Breast epithelium (tissue), 4 donors: ENCODE measurements at places on chromosomes 16 and 17.
A peak's percentile ranks its signal among the peaks of the same experiment; 100 is the strongest.

- no peak for DNase-seq
These were observed 16.3 kb downstream of the TTLL6 start for GRCh38 chr17:48800626-48801217.

- DNase-seq: peak; percentile 91
These were observed 18.1 kb downstream of the SDK2 start for GRCh38 chr17:73625991-73626673.

DNA sequence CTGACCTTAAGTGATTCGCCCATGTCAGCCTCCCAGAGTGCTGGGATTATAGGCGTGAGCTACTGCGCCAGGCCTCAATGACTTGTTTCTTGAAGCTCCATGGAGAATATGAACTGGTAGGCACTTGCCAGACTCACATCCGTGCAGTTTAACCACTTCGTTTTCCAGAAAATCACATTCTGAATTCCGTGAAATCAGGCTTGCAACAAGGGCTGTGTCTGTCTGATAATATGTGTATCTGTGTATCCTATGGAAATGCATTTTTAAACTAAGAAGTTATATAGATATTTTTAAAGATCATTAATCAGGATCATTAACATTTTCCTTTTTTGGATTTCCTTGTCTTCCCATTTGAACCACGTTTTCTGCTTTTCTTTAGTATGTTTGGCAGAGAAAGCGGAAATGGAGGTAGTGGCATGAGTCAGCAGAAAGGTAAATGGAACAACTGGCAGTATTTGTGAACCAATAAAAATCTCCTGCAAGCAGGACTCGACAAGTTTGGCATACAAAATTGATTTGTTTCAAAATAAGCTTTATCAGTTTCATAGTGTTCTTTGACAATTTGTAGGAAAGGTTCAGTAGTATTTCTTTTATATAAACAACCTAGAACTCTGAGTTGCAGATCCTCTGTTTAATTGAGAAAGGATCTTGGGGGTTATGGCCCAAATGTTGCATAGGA is 33.0 kb downstream of the USP10 start:
- DNase-seq: no peak

DNA sequence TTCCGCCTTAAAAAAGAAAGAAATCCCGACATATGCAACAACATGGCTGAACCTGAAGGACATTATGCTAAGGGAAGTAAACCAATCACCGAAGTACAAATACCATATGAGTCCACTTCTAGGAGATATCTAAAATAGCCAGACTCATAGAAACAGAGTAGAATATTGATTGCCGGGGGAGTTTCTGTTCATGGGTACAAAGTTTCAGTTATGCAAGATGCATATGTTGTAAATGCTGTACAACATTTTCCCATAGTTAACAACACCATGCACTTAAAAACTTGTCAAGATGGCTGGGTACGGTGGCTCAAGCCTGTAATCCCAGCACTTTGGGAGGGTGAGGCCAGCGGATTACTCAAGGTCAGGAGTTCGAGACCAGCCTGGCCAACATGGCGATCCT is 251.5 kb upstream of the EEF2KMT start:
- no peak for DNase-seq

DNA sequence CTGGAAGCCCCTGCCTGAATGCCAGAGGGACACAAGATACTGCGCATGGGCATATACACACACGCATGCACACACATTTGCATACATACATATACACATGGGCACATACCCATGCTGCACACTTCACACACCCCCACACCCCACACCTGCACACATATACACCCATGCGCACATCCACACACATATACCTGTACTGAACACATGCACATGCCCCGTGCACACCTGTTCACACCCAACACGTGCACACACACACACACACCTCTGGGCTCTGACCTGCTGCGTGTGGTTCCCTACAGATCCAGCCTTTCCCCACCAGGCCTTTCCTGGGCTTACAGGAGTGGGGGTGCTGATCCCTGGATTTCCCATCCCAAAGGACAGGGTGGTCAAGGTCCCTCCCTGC is 6.3 kb downstream of the SPPL2C start:
- DNase-seq: no peak

DNA sequence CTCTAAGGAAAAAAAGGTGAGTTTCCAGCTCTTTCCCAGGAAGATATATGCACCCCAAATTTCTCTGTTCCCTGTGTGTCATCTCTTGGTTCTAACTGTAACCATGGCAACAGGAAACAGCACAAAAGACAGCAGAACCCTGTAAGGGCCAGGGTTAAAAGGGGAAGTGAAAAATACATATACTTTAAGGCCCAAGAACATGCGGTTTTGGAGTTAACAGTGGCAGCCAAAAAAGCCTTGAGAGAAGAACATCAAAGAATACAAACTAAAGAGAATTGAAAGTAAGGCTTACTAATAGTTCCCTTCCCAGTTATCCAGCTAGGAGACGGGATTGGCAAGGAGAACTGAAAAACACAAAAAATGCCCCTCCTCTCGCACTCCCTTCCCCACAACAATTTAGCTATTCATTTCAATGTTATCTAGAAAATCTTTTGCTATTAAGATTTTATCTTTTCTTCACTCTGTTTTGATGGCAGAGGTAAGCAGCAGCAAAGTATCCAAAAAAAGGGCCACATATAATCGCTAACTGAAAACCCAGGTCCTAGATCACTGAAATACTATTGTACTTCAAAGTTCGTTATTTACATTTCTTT is 1.5 kb downstream of the SPOP start:
- no peak for DNase-seq

DNA sequence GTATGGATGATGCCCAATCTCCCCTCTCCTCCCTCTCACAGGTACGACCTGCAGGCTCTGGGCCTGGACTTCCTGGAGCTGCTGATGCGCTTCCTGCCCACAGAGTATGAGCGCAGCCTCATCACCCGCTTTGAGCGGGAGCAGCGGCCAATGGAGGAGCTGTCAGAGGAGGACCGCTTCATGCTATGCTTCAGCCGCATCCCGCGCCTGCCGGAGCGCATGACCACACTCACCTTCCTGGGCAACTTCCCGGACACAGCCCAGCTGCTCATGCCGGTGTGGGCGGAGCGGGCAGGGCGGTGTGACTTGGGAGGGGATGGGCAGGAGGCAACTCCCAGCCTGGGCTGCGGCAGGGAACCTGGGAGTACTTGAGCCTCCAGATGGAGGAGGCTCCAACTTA is 18.1 kb downstream of the SPATA32 start:
- no peak for DNase-seq

GRCh38 chr17:81814748-81815645 is 11.0 kb downstream of the GCGR start:
- DNase-seq: no peak

GRCh38 chr16:10226141-10226986 is 44.1 kb upstream of the GRIN2A start:
- no peak for DNase-seq

DNA sequence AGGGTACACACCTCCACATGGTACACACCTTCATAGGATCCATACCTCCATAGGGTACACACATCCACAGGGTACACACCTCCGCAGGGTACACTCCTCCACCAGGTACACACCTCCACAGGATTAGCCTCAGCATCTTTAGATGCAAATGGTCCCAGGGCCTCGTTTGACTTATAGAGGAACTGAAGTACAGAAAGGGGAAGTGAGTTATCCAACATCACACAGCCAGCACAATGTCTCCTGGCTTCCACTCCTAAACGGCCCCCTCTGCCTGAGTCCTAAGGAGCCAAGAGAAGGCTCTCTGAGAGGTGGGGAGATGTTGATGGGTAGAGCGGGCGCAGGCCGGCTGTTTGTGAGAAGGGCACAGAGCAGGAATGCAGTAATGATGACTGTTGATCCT is 12.0 kb downstream of the FOXN1 start:
- no peak for DNase-seq

- DNase-seq: no peak
These were observed 46.9 kb upstream of the TMEM132E start for GRCh38 chr17:34532281-34533065.

DNA sequence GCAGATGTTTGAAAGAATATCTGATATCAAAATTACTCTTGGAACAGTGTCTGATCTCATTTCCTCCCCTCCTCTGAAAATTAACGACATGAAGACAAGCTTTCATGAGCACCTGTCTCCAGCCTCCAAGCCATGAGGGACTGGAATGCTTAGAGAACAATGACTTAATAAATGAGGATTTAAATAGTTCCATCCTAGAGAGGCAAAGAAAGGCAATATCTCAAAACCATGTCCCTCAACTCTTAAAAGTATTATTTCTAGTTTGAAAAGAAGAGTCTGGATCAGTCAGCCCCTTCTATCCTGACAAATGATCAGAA is 137.5 kb downstream of the ANKFN1 start:
- DNase-seq: no peak

DNA sequence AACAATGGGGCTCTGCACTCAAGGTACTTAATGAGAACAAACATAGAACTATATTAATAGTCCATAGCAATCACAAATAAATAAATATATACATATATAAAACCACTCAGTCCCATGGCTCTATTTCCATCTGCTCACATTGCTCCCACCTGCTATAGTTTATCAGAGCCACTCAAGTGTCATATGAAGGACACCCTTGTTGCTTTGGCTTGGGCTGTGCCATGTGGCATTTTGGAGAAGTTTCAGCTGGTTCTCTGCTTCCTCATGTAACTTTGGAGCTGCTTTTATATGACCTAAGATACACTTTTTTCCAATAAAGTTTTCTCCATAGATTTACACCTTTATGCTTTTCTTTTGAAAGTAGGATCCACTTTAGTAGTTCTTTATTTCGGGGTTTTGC is 126.4 kb downstream of the KCNJ2 start:
- no peak for DNase-seq

DNA sequence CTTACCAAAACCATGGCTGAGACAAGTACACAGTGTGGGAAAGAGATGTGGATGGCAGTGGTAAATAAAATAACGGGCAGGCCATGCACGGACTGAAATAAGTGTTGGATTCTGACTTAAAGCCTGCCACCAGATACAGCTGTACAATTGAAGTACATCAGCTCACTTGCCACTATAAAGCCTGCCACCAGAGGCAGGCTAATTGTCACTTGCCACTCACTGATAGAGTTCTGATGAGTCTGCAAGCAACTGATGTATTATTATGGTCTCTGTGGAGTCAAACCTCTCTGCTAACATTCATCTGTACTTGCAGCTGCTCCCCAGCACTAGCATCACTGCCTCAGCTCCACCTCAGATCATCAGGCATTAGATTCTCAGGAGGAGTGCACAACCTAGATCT is 93.0 kb downstream of the CYTH1 start:
- no peak for DNase-seq

GRCh38 chr17:12736526-12736925 is 52.8 kb upstream of the ARHGAP44 start:
- no peak for DNase-seq

- no peak for DNase-seq
These were observed 60.6 kb upstream of the CRYM start for GRCh38 chr16:21338537-21339268.

- no peak for DNase-seq
These were observed 3.0 kb downstream of the PDZD9 start for GRCh38 chr16:21997697-21998480.

- DNase-seq: no peak
These were observed 10.7 kb upstream of the STAC2 start for GRCh38 chr17:39236450-39236927.

GRCh38 chr16:31880322-31880979 is 6.8 kb downstream of the ZNF267 start:
- DNase-seq: no peak

- no peak for DNase-seq
These were observed 119.6 kb downstream of the CDH11 start for GRCh38 chr16:65002265-65002664.

DNA sequence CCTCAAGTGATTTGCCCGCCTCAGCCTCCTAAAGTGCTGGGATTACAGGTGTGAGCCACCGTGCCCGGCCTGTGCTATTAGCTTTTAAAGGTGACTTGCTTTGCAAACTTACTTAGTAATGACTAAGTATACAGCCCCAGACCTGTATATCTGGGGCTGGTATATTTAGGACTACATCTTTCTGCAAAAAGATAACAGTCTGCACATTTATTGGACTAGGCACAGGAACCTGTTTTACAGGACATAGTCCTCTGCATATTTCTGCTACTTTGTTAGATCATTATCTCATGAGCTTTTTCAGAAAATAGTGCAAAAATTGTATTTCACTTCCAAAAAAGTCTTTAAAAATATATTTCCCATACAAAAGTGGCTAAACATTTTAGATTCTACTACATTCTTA is 1.3 kb downstream of the KRT24 start:
- no peak for DNase-seq

DNA sequence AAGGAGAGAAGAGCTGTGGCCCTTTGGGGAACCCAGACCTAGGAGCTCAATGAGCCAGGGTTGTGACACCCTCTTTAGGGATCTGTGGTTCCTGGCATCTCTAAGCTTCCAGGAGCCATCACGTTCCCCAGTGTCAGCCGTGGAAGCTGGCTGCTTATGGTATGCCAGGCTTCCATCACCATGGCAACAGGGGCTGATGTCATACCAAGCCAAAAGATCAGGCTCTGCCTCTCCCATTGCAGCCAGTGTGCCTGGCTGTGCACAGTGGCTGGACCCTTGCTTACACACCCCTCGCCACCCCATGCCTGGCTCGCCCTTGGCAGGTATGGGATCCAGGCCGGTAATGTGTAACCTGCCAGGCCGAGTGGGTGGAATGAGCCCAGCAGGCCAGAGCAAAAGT is 91.1 kb downstream of the SSH2 start:
- no peak for DNase-seq

DNA sequence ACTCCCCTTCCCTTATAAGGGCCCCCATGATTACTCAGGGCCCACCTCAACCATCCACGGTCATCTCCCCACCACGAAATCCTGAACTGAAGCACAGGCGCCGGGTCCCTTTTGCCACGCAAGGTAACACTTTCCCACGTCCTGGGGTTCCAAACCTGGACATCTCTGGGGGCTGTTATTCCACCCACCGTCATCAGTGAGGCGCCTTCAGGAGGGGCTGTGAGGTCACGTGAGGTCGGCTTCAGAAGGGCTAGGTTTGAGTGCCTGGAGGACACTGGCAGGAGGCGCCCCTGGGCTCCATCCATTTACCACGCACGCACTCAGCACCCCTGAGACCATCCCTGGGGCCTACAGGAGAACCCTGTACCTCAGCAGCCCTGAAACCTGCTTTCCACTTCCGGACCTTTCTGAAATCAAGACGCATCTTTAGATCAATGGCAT is 4.1 kb downstream of the CD2BP2 start:
- DNase-seq: no peak

- no peak for DNase-seq
These were observed 24.0 kb upstream of the SREBF1 start for GRCh38 chr17:17860766-17861107.

GRCh38 chr17:64154717-64155116 is 24.8 kb upstream of the ERN1 start:
- no peak for DNase-seq

GRCh38 chr16:78257376-78257728 is 157.9 kb downstream of the WWOX start:
- DNase-seq: no peak

DNA sequence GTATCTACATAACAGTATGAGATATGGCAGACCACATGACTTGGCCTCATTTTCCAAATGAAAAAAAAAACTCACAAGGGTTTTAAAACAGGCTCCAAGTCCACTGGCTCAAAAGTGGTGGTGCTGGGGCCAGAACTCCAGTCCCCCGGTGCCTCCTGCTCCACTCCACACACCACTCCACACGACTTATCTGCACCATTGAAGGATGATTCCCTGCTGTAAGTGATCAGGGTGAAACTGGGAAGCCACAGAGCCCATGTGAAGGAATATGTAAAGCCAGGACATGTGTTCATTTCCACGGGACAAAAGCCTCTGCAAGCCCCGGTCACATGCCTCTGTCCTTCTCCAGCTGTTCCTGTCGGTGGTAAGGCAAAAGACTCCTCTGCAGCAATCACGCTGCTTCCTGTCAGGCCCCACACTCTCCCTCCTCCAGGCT is 97.2 kb downstream of the ZNF18 start:
- DNase-seq: no peak
